ENCODE measurements at places on chromosomes 6 and 20.

DNA sequence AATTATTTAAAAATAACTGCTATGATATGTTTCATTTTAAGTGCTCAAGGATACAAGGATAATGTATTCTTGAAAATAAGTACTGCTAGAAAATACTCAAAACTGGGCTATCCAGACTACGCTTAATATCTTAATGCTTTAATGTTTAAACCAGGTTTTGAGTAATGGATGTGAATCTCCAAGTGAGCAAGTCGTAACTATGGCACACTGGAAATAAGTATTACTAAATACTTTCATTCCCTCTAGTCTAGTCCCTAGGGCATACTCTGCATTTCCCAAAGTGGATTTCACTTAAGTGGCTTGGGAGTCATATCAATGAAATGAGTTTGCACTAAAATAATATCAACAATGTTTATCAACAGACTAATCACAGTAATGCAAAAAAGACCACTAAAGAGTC is 48.1 kb downstream of the HMGCLL1 start:
- DNase-seq, result no peak

DNA sequence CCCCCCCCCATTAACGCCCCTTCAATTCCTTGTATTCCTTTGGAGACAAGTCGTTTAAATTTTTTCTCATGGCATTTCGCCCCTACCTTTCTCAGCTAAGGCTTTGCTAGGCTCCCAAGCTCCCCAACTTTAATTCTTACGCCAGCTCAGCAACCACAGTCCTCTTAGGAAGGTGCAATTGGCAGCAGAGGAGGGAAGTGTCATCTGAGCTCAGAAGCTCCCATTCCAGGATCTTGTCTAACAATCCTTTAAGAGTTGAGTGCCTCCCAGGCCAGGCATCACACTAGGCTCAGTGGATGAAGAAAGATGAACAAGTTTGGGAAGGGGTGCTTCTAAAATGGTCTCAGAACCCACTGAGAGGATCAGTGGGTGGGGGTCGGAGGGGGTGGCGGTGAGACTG is 131.2 kb upstream of the AKAP12 start:
- DNase-seq, result no peak

DNA sequence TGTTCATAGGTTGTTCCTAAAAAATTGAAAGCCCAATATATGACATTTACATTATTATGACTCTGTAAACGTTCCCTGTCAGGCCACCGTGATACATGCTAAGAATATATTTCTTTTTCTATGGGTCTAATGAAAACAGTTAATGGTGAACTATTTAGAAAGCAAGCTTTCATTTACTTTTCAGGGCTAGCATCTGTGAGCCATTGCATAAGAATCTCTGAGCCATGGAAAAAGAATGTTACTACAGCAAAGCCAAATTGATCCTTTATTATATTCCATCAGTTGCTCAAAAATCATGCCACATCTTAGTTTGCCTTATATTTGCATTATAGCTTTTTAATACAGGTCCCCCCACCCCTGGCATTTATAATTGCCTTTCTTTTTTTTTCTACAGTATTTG is 275.5 kb downstream of the ZFAND3 start:
- no peak for DNase-seq

GRCh38 chr6:170044836-170045562 is 245.9 kb downstream of the DLL1 start:
- no peak for DNase-seq

DNA sequence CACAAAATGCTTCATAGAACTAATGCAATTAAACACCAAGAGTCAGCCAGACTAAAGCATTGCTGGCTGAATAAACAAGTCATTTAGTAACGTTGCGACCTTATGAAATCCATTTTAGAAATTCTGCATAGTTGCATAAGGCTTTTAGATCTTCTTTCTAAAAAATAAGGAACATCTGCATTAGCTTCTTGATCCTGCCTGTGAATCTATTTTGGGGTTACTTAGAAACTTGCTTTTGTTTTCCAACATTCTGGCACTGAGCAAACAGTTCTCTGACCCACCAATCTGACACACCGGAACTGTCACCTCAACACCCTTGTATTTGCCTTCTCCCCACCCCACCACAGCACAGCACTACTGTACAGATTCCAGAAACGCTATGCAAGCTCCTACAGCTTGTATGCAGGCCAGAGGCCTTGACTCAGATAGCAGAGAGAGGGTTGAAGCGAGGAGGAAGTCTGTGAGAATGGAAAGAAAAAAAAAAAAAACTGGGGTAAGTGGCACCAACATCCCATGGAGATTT is 55.0 kb downstream of the KIF13A start:
- no peak for DNase-seq

GRCh38 chr6:157675831-157676230 is 147.2 kb upstream of the SNX9 start:
- DNase-seq, result no peak

DNA sequence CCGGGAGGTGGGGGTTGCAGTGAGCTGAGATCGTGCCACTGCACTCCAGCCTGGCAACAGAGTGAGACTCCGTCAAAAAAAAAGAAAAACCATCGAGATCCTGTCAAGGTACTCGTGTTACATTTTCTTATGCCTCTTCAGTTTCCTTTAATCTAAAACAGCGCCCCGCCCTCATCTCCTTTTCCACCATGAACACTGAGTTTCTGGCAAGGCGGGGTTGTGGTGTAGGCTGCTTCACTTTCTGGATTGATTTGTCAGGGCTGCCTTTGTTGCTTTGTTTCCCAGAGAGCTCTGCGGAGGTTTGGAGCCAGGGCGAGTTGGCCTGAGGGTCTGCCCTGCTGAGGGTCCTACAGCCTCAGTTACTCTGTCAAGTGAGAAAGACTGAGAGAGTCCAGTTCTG is 8.9 kb downstream of the ITPR3 start:
- DNase-seq, result no peak

GRCh38 chr6:75746221-75746620 is 2.8 kb upstream of the MYO6 start:
- DNase-seq, result no peak

DNA sequence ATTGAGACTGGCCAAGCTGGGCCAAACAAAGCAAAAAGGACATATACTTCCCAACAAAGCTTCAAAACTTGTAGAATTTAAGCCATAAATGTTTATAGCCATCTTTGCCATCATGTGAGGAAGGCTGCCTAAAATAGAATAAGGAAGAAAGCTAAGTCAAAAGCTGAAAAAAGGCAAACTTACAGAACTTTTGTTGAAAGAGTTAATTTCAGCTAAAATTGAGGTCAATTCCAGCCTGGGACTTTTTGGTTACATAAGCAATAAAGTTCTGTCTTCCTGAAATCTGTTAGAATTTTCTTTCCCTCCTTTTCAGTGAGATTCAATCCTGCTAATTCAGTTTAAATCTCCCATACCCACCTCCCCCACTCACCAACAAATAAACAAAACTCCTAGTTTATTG is 227.9 kb upstream of the MARCKS start:
- DNase-seq, result no peak

DNA sequence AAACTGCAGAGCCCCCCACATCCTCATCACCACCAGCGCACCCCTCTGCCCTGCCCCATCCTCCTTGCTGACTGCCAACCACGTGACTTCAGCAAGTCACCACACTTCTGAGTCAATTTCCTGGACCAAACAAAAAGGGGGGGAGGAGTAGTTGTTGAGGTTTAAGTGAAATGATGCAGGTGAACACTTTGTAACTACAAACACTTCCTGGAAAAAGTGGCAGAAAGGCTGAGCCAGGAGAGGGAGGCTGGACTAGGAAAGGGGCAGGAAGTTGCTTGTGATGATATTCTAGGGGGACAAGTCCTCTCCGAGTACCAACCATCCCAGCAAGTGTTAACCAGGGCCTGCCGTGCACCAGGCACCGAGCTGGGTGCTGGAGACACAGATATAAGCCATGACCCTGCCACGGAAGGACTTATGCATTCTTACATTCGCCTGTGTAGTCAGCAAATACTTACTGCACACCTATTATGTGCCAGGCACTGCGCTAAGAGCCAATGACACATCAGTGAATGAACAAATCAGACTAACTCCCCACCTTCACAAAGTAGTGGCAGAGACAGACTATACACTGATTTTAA is 67.3 kb downstream of the PREX1 start:
- no peak for DNase-seq

DNA sequence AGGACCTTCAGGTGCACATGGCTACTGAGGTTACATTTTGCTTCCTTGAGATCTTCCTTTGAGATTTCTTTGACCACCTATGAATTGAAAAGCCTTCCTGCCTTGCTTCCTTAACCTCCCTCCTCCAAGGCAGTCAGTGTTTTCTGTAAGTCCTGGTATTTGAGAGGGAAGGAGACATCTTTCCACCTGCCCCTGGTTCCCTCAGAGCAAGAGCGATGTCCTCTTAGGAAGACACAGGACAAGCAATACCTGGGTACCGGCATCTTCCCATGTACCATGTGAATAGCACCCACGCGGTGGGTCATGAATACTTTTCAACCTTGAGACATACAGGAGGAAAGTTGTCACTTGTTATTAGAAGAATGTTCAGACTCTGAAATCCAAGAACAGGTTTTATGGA is 37.1 kb downstream of the GINS1 start:
- DNase-seq, result no peak

GRCh38 chr6:50657513-50657912 is 55.8 kb upstream of the TFAP2D start:
- no peak for DNase-seq

- no peak for DNase-seq
Measured at GRCh38 chr6:107386340-107386739, 73.0 kb downstream of the PDSS2 start.

GRCh38 chr6:158388727-158389126 is 76.5 kb downstream of the TULP4 start:
- no peak for DNase-seq

DNA sequence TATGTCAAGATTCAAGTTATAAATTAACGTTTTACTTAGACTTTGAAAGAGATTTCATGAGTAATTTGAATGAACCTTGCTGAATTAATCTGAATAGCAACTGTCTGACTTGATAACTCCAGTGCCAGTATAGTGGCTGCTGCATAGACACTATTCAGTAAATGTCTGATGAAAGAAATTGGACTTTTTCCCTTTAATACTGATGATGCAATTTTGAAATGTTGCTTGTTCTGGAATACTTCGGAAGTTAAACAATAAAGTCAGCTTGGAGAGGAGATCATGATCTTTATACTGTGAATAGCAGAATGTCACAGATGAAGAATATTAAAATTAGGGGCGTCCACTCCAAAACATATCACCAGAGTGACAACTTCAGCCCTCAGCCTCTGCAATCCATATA is 3.6 kb upstream of the PGBD1 start:
- DNase-seq, result no peak

GRCh38 chr6:127917766-127918165 is 16.9 kb upstream of the THEMIS start:
- no peak for DNase-seq

GRCh38 chr6:364609-365540 is 26.7 kb upstream of the IRF4 start:
- DNase-seq, result no peak

GRCh38 chr6:36858407-36858981 is 16.1 kb downstream of the PPIL1 start:
- no peak for DNase-seq

- DNase-seq, result no peak
Measured at GRCh38 chr6:2482773-2483172, 237.4 kb upstream of the GMDS start.

GRCh38 chr20:58194175-58194791 is 34.2 kb downstream of the ANKRD60 start:
- no peak for DNase-seq

DNA sequence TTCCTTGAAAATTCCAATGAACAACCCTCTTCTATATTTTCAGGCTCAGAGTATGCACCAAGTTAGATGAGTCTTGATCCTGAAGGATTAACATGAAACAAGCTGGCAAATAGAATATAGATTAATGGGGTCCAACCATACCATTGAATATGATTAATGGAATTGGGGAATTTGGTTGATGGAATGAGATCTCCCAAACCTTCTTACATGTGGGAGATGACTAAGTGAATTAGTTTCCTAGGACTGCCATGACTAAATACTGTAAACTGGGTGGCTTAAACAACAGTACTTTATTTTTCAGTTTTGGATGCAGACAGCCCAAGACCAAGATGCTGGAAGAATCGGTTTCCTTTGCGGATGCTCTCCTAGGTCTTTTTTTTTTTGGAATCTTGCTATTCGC is 347.0 kb downstream of the QKI start:
- no peak for DNase-seq

DNA sequence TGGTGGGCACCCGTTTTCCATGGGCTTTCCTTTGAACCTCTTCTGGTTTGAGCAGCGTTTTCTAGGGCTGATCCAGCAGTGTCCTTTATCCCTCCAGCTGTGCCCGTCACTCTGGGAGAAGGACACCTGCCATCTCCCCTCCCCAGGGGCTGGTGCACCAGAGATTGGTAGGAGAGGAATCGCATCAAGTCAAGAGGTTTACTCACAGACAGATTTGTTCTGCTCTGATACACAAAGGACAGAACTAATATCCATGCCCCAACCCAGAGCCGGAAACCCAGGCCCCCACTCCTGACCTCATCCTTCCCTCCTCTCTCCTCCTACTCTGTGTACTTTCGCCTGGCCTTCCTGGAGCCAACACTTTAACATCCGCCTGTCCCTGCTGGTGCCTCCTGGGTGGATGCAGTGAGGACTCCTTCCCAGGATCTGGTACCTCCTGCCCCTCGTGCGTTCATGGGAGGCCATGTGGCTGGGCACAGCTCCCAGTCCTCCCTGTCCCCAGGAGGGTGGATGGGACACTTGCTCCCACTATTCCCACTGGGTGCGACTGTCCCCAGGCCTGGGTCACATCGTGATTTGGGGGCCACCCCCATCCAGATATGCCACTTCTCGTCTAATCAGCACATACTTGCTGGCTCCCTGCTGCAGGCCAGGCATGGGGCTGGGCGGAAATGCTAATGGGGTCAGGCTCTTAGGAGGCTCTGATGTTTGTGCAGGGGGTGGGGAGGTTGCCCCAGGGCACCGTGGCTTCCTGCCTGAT is 286.3 kb downstream of the CDH4 start:
- DNase-seq, result no peak

GRCh38 chr6:33994472-33995308 is 151.2 kb downstream of the GRM4 start:
- DNase-seq, result no peak

DNA sequence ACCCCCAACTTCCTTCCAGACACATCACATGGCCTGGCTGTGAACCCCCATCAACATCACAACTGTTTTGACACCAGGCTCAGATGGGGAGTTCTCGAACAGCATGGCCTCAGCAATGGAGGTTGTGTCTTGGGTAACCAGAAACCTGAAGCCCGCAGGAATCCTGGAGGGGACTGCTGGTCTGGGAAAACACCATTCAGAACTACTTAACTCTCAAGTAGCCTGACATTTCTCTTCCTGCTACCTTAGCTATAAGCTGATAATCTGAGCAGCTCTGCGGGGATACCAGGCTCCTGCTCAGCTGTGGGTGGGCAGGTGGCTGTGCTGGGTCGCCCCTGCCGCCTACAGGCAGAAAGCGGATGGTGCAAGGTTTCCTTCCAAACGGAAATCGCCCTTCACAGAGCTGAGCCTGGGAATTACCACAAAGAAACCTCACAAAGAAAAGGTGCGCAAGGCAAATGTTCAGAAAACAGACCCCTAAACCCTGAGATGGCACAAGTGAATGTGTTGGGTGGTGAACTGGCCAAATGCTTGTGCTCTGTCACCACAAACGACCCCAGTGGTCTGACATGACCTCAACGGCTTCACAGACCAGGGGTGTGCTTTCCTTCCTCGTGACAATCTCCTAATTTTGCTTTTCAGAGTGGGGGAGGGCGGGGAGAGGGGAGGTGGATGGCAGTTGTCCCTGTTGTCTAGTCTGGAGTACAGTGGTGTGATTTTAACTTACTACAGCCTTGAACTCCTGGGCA is 29.5 kb downstream of the SNX5 start:
- DNase-seq, result no peak
